Stimulated activated CD8-positive, alpha-beta memory T cell treated with anti-CD3 and anti-CD28 coated beads, Interleukin-4, amount 100 ng/mL, for 24 hours (primary cell): ENCODE measurements at places on chromosomes 16 and 17.

- DNase-seq = no peak
Measured at GRCh38 chr17:48587276-48588073, 2.6 kb downstream of the HOXB3 start.

- peak; percentile 1 for DNase-seq
Measured at GRCh38 chr17:45740553-45741330, 43.4 kb upstream of the CRHR1 start.

GRCh38 chr17:14604591-14605266 is 303.8 kb downstream of the HS3ST3B1 start:
- DNase-seq = no peak

DNA sequence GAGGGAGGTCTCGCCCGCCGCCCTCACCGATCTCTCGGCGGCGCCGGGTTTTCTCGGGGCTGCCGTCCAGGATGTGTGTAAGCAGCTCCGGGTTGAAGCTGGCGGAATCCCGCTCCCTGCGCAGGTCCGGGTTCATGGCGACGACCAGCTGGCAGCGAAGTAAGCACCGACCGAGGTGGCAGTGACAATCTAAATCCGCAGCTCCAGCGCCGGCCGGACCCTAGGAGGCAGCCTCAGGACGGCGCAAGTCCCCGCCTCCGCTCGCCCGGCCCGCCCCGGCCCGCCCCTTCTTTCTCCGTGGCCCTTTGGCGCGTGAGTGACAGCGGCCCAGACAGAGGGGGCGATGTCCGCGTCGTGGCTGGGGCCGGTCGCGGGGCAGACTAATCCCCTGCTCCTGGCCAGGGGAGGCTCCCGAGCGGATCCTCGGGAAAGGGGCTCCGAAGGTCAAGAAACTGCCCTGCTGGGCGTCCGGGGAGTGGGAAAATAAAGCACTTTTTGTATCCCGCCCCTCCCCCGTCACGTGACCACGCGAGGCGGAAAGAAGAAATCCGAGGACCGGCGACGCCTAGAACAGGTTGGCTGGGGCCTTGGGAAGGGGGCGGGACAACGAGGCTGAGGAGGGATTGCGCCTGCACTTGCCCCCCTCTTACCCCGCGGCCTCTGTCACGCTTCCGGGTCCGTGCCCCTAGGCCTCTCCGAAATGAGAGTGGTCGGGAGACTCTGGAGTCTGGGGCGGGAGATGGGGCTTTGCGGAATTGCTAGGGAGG is at the start of the genes ACOX1 and TEN1:
ACOX1 (minus strand) TSS at position 229 of the 767 bp plus-strand sequence; CDS start at position 136, 93 bp downstream.
TEN1 (plus strand) TSS at position 303 of the 767 bp plus-strand sequence. CDS start 6,953 bp downstream, outside the sequence.
- DNase-seq = peak; percentile 95

GRCh38 chr16:2755158-2755557 is 2.7 kb downstream of the SRRM2 start:
- no peak for DNase-seq

- DNase-seq = no peak
Measured at GRCh38 chr16:29802416-29802935, 3.9 kb upstream of the MAZ start.

DNA sequence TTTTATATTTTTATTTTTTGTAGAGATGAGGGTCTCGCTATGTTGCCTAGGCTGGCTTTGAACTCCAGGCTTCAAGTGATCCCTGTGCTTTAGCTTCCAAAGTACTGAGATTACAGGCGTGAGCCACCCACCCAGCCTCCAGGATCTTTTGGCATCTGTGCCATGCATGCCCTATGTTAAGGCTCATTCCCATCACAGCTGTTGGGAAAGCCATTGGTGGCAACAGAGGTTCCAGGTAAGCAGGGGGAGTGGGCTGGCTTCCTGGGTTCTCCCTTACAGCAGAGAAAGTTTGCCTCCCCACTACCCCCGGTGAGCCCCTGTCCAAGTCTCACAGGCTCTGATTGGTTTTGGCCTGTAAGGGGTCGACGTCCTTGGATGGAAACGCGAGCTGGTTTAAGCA is 8.9 kb upstream of the MRTFB start:
- no peak for DNase-seq

DNA sequence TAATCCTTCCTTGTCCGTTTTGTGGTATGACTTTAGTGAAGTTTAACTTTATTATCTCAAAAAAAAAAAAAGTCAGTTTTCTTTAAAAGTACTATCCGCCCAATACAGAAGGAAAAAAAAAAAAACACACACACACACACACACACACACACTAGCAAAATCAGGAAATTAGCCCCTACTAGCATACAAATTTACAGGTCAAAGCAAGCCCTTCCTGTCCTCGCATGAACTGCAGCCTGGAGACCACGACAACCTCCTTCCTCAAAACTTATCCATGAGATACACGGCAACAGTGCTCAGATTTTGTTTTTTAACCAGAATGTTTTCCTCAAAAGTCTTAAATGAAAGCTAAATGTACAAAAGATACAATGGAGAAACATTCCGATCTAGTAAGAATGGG is 16.2 kb downstream of the NCOR1 start:
- DNase-seq = no peak

GRCh38 chr17:12041312-12041711 is 20.6 kb downstream of the MAP2K4 start:
- DNase-seq = no peak

GRCh38 chr17:63395075-63395805 is 50.9 kb downstream of the CYB561 start:
- DNase-seq = no peak

GRCh38 chr17:11935734-11936406 is 61.4 kb downstream of the ZNF18 start:
- DNase-seq = no peak

DNA sequence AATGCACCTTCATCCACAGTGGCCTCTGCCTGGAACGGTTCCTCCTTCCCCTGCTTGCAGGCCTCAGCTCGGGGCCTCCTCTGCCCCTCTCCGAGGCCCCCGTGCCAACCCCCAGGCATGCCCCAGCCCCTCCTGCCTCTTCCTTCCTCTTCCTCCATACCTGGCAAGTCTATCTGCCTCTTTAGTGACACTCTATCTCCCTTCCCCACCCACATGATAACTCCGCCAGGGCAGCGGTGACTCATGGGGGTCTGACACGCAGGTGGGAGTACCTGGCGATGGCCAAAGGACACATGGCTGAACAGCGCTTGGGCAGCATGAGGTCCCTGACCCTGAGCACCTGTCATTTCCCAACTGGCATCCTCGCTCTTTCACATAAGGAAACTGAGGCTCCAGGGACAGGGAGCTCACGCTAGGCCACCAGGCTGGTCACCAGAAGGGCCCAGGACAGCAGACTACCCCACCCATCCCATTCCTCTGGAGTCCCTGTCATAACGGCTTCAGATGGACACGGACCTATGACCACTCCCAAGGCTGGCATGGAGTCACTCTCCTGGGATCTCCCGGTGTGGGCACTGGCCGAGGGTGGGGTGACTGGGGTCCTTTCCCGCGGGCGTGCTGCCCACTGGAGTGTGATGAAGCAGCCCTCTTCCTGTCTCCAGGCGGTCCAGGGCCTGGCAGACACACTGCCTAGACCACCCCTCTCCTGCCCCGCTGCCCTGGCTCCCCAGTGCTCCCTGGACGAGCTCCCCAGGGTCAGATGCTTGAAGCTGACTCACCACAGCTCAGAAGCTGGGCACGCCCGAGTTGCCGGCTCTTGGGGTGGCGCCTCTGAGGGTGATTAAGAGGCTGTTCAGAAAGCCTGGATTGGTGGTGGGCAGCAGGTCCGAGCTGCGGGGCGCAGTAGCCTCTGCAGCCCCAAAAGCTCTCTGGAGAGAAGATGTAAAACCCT is 100.6 kb downstream of the ENGASE start:
- no peak for DNase-seq

DNA sequence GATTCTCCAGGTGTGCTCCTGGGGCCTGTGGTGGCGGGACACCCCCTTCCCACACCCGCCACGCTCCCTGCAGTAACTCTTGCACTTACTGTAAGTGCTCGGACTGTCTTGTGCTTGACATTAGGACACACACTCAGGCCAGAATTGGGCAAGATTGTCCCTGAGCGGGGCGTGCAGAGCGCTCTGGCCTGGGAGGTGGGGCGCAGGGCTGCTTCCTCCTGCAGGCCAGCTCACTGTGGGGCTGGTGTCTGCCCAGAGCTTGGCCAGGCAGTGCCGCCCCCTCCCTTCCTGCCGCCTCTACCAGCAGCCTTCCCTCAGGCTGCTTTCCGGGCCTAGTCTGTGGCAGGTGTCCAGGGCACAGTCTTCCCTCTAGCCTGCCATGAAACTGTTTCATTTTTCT is 6.1 kb upstream of the ATP6V0C start:
- DNase-seq = no peak

DNA sequence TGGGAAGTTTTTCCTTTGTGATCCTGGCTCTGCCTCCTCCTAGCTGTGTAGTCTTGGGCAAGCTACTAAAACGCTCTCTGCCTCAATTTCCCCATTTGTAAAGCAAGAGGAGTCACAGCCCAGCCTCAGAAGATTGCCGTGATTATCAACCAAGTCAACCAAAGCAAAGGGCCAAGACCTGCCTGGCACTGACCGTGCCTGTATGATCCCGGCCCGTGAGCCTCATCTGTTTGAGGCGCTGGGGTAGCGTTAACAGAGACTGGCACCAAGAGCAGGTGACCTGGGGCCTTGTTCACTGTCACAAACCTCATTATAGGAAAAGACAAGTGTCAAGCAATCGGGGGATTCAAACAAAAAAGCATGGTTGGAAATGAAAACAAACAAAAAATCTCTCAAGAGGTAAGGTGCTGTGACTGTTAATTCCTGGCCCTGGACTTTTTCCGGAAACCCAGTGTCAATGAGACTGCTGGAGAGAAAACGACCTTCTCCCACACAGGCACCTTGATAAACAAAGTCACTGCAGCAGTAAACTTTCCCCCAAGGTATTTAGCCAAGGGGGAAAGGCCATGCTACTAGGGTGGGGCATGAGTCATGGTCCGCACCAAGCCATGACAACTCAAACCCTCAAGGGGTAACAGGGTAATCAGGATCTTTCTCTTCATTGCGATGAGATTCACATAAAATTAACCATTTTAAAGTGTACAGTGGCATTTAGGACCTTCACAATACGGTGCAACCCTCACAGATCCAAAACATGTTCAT is 5.4 kb downstream of the MEAK7 start:
- DNase-seq = no peak

GRCh38 chr16:87847785-87848675 is 21.3 kb downstream of the SLC7A5 start:
- DNase-seq = no peak

DNA sequence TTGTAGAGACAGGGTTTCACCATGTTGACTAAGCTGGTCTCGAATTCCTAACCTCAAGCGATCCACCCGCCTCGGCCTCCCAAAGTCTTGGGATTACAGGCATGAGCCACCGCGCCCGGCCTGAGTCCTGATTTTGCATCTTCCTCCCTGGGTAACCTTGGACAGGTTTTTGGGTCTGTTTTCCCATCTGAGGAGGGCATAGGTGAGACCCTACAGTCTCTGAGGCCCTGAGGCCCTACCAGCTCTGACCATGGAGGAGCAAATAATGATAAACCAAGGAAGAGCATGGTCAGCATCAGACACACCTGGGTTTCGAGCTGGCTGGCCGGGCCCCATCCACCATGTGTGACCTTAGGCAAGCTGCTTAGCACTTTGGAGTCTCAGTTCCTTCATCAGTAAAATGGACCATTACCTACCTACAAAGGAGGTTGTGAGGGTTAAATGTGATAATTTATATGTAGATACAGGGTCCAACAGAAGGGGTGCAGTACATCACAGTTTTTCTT is 1.2 kb upstream of the NCBP3 start:
- DNase-seq = no peak

- no peak for DNase-seq
Measured at GRCh38 chr17:72107100-72107499, 13.7 kb upstream of the SOX9 start.

DNA sequence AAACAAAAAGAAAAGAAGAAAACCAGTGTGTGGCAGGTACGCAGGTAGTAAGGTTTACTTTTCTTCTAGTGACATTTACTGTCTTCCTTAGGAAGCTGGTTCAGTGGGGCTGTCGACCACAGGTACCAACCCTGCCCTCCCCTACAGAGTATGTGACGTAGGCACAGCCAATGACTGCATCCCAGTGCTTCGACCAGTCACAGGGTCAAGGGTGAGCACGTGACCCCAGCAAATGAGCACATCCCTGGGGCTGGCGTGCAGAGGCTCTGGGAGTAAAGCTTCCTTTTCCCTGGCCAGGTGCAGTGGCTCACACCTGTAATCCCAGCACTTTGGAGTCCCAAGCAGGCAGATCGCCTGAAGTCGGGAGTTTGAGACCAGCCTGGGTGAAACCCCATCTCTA is 38.9 kb upstream of the PLCG2 start:
- DNase-seq = no peak

DNA sequence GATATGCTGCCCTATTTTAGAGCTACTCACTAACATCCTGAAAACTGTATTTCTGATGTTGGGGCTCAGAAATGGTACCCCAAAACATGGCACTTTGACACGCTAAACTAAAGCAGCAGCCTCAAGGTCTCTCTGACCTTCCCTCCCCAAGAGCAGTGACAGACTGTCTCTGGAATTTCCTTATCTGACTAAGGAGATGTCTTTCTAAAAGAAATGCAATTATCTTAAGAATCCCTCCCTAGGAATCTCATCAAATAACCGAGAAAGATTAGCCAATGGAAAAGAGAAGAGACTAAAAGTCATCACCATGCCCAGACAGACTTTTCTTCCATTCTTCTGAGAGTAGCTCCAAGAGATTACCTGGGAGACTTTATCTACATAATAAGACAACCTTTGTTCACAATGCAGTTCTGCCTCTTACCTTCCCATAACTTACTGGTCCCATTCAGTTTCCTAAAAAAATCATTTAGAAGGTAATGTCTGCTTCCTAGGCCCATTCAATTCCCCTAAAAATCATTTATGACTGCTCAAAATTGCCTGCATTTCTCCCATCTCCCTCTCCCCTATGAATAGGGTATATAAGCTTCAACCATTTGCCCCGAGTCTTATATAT is 123.9 kb downstream of the CPPED1 start:
- DNase-seq = no peak

DNA sequence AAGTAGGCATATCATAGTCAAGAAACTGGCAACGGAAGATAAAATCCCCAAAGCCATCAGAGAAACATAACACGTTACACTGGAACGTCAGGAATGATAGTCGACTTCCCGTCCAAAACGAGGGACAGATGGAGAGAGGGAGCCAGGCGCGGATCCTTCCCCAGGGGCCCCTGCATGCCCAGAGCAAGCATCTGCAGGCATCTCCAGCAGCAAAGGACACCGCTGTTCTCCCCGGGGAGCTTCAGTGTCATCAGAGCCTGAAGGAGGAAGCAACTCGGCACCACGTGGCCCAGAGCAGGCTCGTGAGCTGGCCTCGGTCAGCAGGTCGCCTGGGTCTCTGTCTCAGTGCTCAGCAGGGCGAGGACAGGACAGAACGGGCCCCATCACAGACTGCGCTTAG is 50.1 kb downstream of the LMF1 start:
- DNase-seq = no peak
